ENCODE measurements at places on chromosomes 3 and 15.

- no peak for DNase-seq
These were observed 7.7 kb upstream of the ZNF592 start for GRCh38 chr15:84740691-84741090.

GRCh38 chr15:42731461-42731860 lies 5.5 kb downstream of the CDAN1 start:
- no peak for DNase-seq

DNA sequence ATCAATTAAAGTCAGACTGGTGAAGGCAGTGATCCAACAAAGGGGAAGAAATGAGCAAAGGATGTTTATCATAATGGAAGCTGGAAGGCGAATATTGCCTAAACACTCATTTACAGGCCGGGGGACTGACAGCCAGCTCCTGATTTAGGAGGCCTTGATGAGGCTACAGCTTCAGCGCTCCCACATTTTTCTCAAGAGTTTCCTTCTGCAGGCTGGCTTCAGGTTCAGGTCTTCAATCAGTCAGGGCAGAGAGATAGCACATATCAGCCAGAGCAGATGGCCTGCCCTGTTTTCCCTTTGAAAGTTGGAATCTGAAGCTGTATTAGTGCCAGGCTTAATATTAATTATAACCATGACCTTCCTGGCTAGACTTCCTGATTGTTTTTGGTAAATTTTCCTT lies 218.9 kb downstream of the SV2B start:
- no peak for DNase-seq

DNA sequence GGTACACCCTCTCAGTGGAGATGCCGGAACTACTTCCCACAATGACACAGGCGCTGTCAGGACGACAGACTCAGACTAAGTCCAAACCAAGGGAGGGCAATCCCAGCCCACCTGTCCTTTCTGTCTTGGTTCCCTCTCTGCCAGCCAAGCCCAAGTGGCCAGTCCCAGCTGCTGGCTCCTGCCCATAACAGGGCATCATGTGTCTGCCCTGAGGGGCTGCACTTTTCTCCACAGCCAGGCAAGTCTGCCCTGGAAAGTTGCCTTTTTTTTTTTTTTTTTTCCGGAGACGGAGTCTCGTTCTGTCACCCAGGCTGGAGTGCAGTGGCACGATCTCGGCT lies 20.0 kb upstream of the BCL2A1 start:
- DNase-seq: no peak

DNA sequence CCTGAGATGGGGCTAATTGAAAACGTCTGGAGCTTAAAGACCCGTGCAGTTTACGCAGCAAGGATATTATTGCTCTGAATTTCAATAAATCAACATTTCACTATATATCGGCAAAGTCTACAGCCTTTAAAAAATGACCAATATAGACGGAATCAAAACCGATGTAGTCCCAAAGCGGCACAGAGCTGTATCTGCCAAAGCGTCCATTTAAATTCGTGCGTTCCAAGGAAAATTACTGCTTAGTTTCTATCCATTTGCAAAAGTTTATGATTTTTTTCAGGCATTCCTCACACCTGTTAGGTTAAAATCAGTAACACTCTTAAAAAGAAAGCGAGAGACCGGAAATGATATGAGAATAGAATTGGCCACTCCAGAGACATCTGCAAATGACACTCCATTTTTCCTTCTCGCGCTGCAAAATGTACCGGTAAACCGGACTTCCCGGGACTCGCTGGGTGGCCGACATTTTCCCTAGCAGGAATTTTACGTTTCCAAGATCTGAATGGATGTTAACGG lies 777 bp upstream of the EIF4A2 start:
- no peak for DNase-seq

DNA sequence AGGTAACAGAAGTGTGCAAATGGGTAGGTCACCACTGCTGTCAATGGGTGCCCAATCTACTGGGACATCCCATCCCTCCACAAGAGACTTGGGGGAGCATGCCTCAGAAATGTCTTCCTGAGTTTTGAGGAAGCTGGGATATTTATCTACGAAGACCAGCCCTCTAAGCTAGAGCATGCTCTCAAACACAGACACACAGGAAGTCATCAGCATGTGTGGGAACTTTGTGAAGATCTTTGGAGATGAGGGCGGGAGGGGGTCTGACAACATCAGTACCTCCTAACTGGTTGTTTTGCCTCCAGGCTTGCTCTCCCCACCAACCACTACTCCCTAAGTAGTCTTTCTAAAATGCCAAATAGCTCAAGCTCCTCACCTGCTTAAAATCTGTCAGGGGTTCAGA lies 3.5 kb upstream of the MEF2A start:
- DNase-seq: no peak

DNA sequence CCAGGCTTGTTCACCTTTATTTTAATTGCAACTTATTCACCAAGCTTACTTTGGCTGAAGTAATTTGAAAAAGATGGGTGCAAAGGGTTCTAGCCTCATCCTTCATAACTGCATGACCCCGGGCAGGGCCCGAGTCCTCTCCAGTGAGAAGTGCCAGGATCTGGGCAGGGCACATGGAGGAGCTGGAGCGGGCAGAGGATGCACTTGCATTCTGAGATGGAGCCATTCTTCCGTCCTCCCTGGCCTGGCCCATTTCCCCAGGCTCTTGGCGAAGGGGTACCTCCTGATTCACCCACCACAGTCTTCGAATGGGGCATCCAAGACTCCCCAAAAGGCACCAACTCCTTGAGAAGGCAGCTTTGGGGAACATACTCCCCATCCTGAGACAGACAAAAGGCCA lies 22.5 kb upstream of the PLXND1 start:
- DNase-seq: no peak

DNA sequence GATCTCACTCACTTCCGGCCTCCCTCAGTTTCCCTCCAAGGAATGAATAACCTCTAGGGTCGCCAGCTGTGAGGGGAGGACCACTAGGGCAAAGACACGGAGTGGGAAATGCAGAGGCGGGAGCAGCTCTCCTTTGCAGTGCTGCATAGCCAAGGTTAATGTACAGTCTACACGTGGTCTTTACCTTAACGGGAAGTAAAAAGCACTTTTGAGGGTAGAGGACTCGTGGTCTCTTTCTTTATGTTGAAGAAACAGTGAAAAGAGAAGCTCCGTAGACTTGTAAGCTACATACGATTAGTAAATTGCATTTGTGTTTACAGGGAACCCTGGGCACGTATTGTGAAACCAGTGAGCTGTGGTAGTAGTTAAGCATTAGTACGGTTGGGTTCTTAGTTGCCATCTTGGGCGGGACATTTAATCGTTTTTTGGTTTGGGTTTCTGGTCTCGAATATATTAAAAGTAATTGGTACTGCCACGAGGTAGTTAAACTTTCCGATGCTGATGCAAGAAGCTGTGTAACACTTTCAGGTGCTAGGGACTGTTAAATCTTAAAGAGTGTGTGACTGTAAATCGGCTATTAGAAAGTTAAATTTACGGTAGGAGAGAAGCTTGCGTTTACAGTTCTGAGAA lies 828 bp downstream of the U2SURP start:
- DNase-seq: peak; percentile 31

DNA sequence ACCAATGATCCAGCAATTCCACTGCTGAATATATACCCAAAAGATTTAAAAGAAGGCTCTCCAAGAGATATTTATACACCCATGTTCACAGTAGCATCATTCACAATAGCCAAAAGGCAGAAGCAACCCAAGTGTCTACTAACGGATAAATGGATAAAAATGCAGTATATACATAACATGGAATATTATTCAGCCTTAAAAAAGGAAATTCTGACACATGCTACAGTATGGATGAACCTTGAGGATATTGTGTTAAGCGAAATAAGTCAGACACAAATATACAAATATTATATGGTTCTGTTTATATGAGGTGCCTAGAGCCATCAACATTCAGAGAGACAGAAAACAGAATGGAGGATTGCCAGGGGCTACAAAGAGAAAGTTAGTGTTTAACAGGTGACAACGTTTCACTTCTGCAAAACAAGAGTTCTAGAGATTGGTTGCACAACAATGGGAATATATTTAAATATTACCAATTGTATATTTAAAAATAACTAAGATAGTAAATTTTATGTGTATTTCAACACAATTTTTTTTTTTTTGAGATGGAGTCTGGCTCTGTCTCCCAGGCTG lies 69.4 kb downstream of the STAG1 start:
- no peak for DNase-seq

All from astrocyte of the hippocampus (primary cell).